NCI-H1694 (cell line): ENCODE measurements at places on chromosomes 3 and 15.

- no peak for DNase-seq
These were observed 3.6 kb downstream of the SOX14 start for GRCh38 chr3:137767538-137768360.

- no peak for DNase-seq
These were observed 33.2 kb downstream of the SMAD6 start for GRCh38 chr15:66734961-66735908.

GRCh38 chr15:51318382-51319150 is 19.8 kb downstream of the CYP19A1 start:
- no peak for DNase-seq

- no peak for DNase-seq
These were observed 215.5 kb upstream of the RORA start for GRCh38 chr15:61444585-61444984.

GRCh38 chr15:75037685-75038084 is 14.3 kb downstream of the PPCDC start:
- DNase-seq = no peak

DNA sequence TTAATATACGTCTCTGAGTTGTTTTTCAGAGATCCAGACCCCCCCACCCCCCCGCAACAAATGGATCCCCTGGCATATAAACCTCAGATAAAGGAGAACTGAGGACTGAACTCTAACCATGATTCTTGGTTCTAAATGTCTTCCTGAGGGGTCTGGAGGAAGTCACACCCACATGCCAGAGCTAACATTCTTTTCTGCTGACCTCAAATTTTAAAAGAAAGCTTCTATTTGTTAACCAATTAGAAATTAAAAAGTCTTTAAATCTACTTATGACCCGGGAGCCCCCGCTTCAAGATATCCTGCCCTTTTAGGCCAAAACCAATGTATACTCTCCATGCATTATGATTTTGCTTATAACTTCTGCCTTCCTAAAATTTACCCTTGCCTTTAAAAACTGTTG is 188.3 kb downstream of the ECT2 start:
- DNase-seq = no peak

- no peak for DNase-seq
These were observed 247.4 kb upstream of the SATB1 start for GRCh38 chr3:18672561-18672960.

- DNase-seq = no peak
These were observed 655.2 kb downstream of the RBMS3 start for GRCh38 chr3:29936054-29936453.

DNA sequence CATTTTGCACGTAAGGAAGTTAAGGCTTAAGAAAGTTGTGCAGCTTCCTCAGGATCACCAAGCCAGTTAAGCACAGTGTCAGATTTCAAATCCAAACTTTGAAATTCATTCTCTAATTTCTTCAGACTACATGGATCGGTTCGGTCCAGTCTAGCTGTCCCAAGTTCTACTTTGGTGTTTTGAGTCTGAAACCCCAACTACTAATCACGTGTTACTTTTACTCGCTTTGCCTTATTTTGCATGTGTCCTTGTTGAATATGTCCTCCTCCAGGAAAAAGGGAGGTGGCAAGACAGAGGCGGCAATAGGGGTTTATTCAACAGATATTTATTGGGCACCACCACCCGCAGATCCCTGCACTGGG is 522 bp upstream of the GXYLT2 start:
- no peak for DNase-seq

DNA sequence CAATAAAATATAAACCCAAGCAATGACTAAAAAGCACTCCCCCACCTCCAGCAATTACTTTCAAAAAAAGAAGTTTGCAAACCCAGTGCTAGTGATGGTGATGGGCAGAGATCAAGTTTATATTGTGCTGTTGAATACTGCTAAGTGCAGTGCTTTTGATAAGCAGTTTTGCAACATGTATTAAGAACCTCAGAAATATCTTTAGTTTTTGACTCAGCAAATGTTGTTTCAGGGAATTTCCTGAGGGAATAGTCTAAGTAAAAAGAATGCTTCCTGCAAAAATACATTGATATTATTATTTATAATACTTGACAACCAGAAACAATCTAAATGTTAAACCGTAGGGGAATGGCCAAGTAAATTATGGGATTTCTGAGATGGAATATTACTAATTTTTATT is 69.3 kb downstream of the ADAMTSL3 start:
- DNase-seq = no peak

GRCh38 chr3:63450634-63451363 is 172.7 kb downstream of the SYNPR start:
- DNase-seq = no peak

DNA sequence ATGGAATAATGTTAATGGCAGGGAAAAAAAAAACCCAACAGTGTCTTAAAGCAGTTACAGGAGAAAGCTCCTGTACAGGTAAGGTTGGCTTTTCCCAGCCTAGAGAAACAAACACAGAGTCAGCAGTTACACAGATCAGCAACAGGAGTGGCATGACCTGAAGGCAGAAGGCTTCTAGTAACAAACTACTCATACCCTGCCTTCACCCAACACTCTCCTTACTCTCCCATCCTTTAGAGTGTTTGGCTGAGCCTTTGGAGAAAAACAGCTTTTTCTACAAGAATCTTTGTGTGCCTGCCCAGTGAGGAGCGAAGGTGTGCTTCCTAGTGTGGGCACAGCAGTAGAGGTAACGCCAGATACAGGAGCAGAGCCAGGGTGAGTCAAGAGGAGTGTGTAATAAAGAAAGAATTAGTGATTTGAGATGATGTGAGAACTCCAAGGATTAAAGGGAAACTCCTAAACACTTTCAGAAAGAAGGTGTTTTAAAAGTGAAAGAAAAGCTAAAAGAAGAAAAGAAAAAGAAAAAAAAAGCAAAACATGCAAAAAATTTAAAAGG is 152.7 kb downstream of the POLR2M start:
- no peak for DNase-seq

DNA sequence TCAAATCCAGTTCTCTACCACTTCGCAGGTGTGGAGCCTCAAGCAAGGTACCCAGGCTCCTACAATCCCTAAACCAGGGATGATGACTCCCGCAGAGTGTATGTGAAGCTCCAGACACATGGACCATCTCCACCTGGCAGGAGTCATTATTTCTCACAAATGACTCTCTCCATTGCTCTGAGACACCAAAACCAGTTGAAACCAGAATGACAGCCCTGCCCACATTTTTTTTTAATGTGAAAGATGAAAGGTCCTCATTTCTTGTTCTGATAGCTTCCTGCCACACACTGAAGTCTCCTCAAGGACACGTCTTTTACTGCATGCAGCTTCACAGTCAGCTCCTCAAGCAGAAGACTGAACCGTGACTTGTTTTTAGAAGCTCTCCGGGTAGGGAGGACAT is 61.4 kb upstream of the ZBTB38 start:
- no peak for DNase-seq

DNA sequence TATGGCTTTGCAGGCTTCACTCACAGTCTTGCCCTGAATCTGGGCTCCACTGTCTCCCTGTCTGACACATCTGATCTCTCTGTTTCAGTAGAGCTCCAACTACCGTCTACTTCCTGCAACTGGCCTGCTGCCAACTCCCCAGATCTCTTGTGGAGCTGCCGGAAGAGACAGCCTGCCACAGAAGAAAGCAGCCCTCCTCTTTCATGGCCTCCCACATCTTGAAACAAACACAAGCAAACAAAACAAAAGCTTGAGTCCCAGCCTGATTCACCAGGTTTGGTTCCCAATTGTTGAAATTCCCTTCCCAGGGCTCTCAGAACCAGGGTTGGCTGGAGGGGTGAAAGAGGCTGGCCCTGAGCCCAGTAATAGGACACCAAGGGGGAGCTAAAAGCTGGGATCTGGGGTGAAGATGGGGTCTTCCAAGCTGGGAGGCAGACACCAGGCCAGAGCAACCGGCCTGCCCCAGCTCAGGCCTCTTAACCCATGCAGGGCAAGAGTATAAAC is 55.3 kb upstream of the CA12 start:
- peak; percentile 71 for DNase-seq

DNA sequence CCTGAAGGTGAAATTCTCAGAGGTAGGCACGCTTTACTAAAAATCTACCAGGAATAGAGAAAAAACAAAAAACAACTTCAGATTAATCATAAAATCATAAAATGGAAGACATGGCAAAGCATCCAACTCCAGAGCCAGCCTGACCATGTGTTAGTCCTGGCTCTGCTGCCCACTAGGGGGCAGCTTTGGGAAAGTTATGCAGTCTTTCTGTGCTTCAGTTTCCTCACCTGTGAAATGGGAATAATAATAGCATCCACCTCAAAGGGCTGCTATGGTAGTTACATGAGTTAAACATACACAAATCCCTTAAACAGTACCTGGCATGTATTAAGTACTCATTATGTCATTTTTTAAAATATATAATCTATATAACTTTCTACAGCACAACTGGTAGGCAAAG is 52.3 kb downstream of the WNT5A start:
- DNase-seq = no peak

- no peak for DNase-seq
These were observed 54.7 kb downstream of the FAM98B start for GRCh38 chr15:38508647-38509046.

DNA sequence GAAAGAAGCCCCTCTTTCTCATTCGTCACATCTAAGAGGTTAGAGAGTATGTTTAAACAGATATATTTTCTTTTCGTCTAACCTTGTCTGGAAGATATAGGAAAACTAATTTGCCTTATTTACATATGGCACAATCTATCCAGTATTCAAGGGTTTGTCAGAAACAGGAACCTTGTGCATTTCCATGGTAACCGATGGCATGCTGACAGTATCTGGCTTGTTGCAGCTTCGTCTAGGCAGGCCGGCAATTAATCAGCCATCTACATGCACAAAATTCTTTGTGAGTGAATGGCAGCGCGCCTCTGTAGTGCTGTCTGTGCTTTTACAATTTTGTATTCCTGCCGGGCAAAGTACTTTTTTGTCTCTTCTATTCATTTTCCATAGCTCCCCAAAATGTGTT is 294.0 kb upstream of the SOX2 start:
- DNase-seq = peak; percentile 4

GRCh38 chr15:81085213-81085612 is 48.9 kb upstream of the CFAP161 start:
- DNase-seq = no peak

- no peak for DNase-seq
These were observed 119.9 kb upstream of the FHIT start for GRCh38 chr3:61371123-61371522.

DNA sequence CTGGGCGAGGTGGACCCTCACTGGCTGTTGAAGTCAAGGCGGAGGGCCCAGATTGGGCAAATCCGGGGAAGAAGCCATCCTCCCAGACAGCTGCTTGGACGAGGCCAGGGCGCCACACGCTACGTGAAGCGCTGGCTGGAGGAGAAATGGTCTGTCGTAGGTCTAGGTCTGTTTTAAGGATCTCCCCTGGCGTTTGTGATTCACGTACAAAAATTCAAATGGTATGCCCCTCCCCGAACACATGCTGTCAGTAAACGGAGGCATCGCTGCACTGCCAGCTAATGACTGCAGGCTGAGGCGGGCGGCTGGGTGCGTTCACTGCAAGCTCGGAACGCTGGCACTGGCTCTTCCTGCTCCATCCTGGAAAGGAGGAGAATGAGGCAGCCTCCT is 69.9 kb downstream of the EPHB3 start:
- no peak for DNase-seq

DNA sequence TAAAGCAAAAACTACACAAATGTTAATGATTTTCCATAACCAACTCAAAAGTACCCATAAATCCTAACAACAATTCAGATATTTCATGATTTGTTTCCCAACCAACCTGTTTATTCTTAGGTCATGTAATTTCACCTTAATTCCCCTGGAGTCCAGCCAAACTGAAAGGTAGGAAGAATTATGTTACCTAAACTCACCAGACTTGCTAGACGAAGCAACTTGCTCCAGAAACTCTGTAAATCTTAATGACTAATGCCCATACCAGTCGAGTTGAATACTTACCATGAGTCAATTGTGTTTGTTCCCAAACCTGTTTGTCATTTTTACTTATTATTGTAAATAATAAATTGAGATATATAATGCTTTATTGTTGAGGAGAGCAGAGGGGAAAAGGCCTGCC is 1030.0 kb downstream of the TBL1XR1 start:
- no peak for DNase-seq

- no peak for DNase-seq
These were observed 3.5 kb downstream of the TBC1D23 start for GRCh38 chr3:100264242-100264641.

- peak; percentile 39 for DNase-seq
These were observed at the start of gene CADM2 for GRCh38 chr3:84958495-84959469. TSS of gene CADM2 (plus strand) at chr3:84958989.

GRCh38 chr15:98561169-98561941 is 87.0 kb upstream of the IGF1R start:
- DNase-seq = no peak

DNA sequence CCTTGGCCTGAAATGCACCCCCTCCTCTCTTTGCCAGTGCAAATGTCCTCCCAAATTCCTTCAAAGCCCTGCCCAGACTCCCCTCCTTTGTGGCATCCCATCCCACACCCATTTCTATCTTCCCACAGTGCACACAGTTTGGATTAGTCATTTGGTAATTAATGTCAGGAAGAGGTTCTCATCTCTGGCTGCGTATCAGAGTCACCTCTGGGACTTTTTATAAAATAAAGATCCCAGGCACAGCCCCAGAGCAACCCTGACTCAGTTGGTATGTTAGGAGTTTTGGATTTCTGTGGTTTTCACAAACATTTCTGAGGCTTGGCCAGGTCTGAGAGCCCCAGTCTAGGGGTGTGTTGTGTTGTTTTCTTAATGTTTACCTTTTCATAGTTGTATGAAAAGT is 41.6 kb downstream of the C3orf20 start:
- DNase-seq = no peak

DNA sequence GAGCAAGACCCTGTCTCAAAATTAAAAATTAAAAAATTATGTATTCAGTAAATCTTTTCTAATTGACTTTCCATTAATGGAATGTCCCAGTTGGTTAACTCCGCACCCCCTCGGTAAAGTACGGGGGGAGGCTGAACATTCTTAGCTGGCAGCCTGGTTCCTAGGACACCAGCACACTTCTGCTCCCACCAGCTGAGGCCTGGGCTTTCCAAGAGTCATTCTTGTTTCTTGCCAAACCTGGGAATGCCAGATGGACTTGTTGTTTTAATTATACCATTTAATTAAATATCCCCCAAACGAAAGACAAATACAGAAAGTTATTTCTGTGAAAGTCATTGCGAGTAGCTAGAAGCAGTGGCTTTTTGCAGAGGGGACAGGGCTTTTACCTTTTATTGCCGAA is 179.4 kb downstream of the VGLL4 start:
- DNase-seq = no peak

GRCh38 chr15:76147906-76148570 is 88.3 kb downstream of the TMEM266 start:
- peak; percentile 19 for DNase-seq

DNA sequence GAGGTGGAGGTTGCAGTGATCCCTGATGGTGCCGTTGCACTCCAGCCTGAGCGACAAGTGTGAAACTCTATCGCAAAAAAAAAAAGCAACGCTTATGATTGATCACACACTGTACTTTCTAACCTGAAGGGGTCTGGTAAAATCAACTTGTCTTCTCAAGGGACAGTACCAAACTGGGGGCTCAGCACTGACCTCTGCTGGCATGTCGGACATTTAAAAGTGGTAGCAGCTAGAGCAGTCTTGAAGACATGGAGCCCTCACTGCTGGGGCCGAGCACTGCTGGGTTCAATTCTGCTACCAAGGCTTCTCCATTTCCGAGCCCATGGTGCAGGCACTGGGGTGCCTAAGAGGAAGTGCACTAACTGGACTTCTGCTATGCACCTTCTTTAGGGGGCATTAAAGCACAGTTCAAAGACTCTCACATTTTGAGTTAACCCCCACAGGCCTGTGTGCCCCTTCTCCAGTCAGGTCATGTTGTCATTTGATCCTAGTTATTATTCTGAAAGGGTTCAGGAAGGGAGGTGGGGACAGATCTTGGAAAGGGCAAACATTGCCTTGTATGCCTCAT is 26.4 kb upstream of the LAMP3 start:
- DNase-seq = no peak
